Activated CD4-positive, CD25-positive, alpha-beta regulatory T cell treated with anti-CD3 and anti-CD28 coated beads, Interleukin-2, amount 50 U/mL, for 16 hours (primary cell): ENCODE measurements at places on chromosomes 11 and 22.

- DNase-seq: no peak
These were observed 12.3 kb downstream of the SLC16A8 start for GRCh38 chr22:38071421-38072321.

DNA sequence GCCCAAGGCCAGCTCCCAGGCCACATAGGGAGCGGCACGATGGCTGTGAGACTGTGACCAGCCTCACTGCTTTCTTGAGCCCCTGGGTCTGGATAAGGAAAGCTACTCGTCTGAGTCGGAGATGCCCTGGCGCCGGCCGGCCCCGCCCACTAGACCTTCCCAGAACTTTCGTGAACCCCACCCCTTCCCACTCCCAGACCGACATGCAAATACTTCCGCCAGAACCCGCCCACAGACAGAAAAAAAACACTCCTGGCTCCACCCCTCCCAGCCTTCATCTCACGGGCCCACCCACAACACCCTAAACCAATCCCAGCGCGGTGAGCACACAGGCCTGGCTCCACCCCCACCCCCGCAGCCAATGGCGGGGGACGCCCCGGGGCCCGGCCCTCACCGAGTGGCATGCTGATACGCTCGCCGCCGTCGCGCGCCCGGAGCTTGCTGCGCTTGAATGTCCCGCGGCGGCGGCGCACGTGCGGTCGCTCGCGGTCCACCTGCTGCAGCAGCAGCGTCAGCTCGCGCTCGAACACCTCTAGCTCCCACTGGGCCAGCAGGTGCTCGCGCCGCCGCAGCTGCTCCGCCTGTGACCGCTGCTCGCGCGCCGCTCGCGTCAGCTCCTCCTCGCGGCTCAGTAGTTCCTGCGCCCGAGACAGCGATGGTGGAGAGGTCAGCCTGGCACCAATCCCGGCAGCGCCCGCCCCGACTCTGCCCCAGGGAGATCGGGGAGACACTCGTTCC is 7.0 kb downstream of the MAP3K11 start:
- DNase-seq: no peak

DNA sequence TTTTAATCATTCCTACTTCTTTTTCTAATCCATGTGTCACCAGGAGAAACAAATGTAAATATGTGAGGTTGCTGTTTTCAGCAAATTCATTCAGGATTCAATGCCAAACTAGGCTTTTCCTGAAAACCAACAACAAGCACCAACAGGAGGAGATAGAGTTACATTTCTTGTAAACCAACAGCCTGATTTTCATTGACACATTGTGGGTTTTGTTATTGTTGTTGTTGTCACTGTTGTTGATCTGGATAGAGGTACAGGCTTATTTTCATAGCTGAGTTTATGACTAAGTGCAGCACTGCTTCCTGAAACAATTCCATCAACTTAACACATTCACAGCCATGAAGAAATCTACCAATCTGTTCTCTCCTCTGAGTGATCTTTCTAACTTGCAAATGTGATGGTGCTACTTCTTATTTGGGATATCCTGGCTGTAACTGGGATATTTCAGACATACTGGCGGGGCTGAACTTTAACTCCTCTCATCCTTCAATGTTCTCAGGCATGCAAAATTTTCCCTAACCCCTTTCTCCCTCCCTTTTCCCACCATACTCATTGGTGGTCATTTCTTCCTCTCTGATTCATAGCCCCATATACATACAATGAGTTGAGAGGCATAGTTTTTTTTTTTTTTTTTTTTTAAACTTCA is 65.5 kb downstream of the ME3 start:
- DNase-seq: no peak

GRCh38 chr11:1844221-1845094 is 5.7 kb downstream of the TNNI2 start:
- no peak for DNase-seq

GRCh38 chr22:45298934-45299505 is 10.7 kb upstream of the FAM118A start:
- DNase-seq: no peak

DNA sequence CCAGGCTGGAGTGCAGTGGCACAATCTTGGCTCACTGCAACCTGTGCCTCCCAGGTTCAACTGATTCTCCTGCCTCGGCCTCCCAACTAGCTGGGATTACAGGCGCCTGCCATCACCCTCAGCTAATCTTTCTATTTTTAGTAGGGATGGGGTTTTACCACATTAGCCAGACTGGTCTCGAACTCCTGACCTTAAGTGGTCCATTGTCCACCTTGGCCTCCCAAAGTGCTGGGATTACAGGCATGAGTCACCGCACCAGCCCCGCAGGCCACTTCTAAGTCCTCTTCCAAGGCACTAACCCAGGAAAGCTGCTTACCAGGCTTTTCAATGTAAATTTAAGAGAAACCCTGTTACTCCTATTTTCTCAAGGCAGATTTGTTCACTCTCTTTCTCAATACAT is 50.4 kb downstream of the DENND5A start:
- DNase-seq: no peak

- DNase-seq: peak; percentile 13
These were observed 69.9 kb upstream of the RTL6 start for GRCh38 chr22:44567846-44568493.

DNA sequence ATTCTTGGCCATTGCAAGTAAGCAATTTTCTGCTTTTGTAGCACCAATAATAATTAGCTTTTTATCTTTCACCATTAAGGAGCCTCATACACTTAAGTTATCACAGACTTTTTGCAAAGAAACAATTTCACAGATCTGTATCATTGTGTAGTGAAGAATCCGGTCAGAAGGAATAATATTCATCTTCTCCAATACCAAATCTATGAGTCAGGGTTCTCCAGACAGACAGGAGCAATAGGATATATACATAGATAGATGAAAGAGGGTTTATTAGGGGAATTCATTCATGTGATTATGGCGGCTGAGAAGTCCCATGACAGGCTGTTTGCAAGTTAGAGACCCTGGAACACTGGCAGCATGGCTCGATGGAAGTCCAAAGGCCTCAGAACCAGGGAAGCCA is 82.9 kb upstream of the UBASH3B start:
- DNase-seq: no peak

GRCh38 chr11:115164774-115165173 is 339.4 kb downstream of the CADM1 start:
- no peak for DNase-seq

DNA sequence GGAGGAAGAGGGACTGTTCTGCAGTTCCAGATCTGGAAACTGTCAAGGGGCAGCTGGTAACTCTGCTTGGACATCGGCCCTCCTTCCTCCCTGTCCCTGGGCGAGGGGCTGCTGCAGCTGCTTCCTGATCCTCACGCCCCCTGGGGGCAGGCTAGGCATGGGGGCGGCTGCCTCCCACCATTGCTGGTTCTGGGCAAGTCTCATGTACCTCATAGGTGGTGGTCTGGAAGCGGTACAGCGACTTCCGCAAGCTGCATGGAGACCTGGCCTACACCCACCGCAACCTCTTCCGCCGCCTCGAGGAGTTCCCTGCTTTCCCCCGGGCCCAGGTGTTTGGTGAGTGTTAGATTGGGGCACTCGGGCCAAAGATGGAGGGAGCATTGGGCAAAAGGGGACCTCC is 5.0 kb downstream of the SNX15 start:
- DNase-seq: no peak

- no peak for DNase-seq
These were observed 121.8 kb upstream of the NTM start for GRCh38 chr11:131248588-131248987.

DNA sequence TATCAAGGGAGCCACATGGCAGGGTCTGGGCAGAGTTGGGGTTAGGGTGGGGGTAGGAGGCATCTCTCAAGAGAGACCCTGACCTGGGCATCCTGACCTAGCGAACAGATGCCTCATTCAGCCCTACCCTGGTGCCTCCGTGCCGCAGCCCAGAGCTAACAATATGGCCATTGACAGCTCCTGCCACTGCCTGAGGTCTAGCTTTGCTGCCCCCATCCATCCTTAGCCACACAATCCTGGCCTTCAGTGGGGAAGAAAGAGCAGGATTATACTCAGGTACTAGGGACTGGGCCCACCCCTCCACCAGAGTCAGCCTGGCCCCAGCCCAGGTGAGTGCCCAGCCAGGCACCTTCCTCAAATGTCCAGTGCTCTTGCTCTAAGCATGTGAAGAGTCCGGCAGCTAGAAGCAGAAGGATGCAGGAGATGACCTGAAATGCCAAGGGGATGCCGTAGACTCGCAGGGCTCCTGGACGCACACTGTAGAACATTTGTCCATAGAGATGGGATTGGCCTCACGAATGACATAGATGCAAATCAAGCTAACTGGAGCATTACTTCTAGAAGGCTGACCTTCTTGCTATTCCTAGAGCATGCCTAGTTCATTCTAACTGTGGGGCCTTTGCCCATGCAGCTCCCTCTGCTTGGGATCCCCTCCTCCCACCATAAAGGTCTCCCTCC is 13.3 kb upstream of the SERPINH1 start:
- no peak for DNase-seq

GRCh38 chr11:7351228-7351627 is 99.5 kb downstream of the SYT9 start:
- DNase-seq: no peak

DNA sequence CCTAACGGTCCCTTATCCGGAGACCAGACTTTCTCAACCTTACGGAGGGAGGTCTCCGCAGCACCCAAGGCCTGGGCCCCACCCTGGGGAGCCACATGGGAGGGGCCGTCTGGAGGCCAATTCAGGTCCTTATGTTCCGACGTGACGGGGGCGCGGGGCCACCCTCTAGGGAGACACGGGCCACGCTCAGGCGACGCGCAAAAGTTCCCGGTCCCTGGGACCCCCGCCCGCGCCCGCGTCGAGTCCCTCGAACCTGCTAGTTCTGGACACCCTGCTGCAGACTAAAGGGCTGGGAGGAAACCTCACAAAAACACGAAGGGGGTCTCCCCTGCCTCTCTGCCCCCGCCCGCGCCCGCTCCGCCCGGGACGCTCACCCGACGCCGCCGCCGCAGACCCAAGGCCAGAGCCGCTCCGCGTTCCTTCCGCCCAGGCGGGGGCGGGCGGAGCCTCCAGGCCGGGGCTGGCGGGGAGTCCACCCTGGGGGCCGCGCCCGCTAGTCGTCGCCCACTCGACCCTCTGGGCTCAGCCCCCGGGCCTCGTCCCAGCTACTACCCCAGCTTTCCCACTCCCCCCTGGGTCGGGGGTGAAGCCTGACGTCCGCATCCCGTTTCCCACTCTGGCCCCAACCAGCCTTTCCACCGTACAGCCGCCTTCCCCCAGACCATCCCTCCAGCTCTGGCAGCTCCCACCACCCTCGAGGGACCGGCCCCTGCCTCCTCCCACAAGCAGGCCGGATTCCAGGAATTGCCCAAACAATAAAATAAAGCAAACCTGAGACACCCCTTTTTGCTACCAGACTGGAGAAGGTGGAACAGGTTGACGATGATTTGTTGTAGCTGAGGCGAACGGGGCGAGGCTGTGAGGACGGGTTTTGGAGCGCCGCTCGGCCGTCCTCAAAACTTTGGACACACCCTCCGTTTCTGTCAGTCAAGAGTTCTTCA is 2.7 kb downstream of the RNH1 start:
- DNase-seq: no peak

GRCh38 chr22:41929418-41929810 is 2.8 kb upstream of the TNFRSF13C start:
- DNase-seq: no peak

GRCh38 chr11:41613326-41613725 is 153.9 kb upstream of the LRRC4C start:
- no peak for DNase-seq

- DNase-seq: no peak
These were observed 2.3 kb upstream of the CCDC88B start for GRCh38 chr11:64337538-64338249.
